Tracheal epithelial cell (primary cell): ENCODE measurements at places on chromosomes 2 and 18. TPM values are rescaled to one million over a fixed set of nuclear protein-coding genes. Genes with fewer than 3 reads are reported as not detected.

The ZFAND2B gene
- 32.8 and 40.1 TPM in 2 replicates for total RNA-seq

The PFN4 gene
- 0.21 and 0.48 TPM in 2 replicates for total RNA-seq

The NAPG gene
- total RNA-seq = 38.6 and 50.3 TPM in 2 replicates

The ACSL3 gene
- total RNA-seq = 156 and 306 TPM in 2 replicates

The APCDD1 gene
- under 0.01 TPM in 1 of 2 replicates, not detected in the other for total RNA-seq

The L3MBTL4 gene
- total RNA-seq = 0.21 and 1.9 TPM in 2 replicates

The IL1R1 gene
- 1.7 and 4.8 TPM in 2 replicates for total RNA-seq

The RUFY4 gene
- total RNA-seq = under 0.01 TPM in 1 of 2 replicates, not detected in the other

The LINC00305 gene
- total RNA-seq = not detected in 2 replicates

The DYNC2LI1 gene
- 11.1 and 14.9 TPM in 2 replicates for total RNA-seq

The TM4SF20 gene
- total RNA-seq = not detected in 2 replicates

The PIGN gene
- total RNA-seq = 47.1 and 48.0 TPM in 2 replicates

The TRIM43 gene
- 0.48 TPM in 1 of 2 replicates, not detected in the other for total RNA-seq

The INPP5D gene
- 21.9 and 66.3 TPM in 2 replicates for total RNA-seq

The REG1B gene
- total RNA-seq = not detected in 2 replicates

The TUBA3E gene
- total RNA-seq = not detected in 2 replicates

The TEKT4 gene
- total RNA-seq = not detected in 2 replicates

The RDH14 gene
- total RNA-seq = 26.6 and 27.2 TPM in 2 replicates

The COL4A3 gene
- total RNA-seq = under 0.01 and 0.96 TPM in 2 replicates

The C2orf78 gene
- total RNA-seq = not detected in 2 replicates

The SULT6B1 gene
- total RNA-seq = not detected in 2 replicates

The UGT1A5 gene
- 0.24 TPM in 1 of 2 replicates, not detected in the other for total RNA-seq
